Lung (tissue), 17 donors: ENCODE measurements at places on chromosomes 6 and 20. TPM values are rescaled to one million over a fixed set of nuclear protein-coding genes. Genes with fewer than 3 reads are reported as not detected.
A peak's percentile ranks its signal among the peaks of the same experiment; 100 is the strongest.

Gene AKAP7
- 4.7 TPM for polyA plus RNA-seq

- no peak for DNase-seq
Measured at GRCh38 chr6:118659513-118660217, 8.3 kb upstream of the CEP85L start.

DNA sequence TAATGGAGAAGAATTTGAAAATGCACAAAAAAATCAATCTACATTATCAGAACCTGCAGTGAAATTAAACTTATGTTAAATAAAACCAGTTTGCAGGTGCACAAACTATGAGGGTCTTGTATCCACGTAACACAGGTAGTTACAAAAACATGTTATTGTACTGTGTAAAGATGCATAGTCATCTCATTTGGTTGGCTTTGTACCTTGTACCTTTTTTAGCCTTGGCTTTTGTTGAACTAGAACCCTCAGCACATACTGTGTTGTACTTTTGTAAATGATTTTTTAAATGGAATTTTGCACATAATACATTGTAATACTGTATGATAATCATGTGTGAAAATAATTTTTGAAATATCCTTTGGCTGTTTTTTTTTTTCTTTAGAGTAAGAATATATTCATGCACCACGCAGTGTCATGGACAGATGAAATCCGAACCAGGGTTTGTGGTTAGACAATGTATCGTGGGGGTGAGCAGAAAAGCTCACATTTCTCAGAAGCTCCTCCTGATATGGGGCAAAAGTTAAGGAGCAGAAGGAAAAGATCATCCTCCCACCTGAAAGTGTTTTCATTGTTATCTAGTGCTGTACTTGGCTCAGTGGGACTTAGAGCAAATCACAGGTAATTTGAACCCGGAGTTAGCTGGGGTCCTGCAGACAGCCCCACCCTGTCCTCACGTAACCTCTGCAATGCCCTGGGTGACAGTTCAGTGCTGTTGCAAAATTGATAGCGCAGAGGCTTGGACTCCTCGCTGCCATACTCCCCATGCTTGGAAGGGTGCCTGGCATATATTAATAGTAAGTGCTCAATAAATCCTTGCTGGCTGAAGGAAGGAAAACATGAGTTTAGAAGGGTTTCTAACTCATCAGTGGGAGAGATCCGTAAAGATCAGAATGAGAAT, 14.8 kb upstream of the NAA20 start:
- no peak for DNase-seq

DNA sequence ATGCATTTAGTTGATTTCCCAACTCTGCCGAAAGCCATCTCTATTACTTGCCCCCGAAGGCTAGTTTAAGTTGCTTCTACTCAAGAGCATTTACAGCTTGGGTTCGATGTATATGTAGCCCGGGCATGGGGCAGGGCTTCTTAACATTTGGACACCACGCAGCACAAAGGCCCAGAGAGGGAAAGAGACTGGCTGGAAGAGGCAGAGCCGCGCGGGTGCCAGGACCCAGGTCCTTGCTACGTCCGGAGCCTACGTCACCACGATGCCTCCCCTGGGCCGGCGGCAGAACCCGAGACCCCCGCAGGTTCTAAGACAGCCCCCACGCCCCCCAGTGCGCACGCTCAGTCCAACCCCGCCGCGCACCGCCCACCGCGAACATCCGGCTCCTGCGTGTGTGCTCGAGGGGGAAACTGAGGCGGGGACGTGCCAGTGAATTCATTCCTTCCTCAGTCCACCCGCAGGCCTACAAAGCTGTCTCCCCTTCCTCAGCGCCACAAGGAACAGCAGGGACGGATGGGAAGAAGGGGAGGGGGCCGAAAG, 367 bp upstream of the PCIF1 start:
- peak; percentile 86 for DNase-seq

- no peak for DNase-seq
Measured at GRCh38 chr20:62898970-62899632, 27.2 kb downstream of the DIDO1 start.

GRCh38 chr6:75101896-75102295, 104.0 kb downstream of the COL12A1 start:
- no peak for DNase-seq

- DNase-seq, result no peak
Measured at GRCh38 chr20:17933711-17934110, 34.9 kb downstream of the SNX5 start.

DNA sequence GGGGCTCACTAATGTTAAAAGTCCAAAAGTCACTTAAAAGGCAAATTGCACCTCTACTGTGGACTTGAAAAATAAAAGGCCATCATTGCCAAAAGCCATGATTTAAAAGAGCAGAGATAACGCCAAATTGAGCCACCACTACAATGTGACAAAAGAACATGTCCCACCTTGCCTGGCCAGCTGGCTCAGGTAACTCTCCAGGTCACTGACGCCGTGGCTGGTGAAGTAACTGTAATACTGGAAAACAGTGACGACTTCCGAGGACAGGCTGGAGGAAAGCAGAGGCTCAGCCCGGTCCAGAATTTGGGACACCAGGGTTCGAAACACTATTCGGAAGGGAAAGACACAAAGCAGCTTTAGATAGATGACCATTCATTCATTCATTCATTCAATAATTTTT, 29.3 kb upstream of the ARMH2 start:
- DNase-seq, result no peak

GRCh38 chr6:79403086-79403485, 134.1 kb downstream of the LCA5 start:
- DNase-seq, result peak; percentile 68

- no peak for DNase-seq
Measured at GRCh38 chr20:53896647-53897046, 173.7 kb downstream of the BCAS1 start.

Gene RIMS1
- polyA plus RNA-seq, result 0.34 TPM

Gene OR2H1
- not detected for polyA plus RNA-seq

- DNase-seq, result no peak
Measured at GRCh38 chr6:49553384-49553783, 2.9 kb downstream of the C6orf141 start.

Gene SKIC2
- 78.0 TPM for polyA plus RNA-seq

Gene DUSP15
- 1.6 TPM for polyA plus RNA-seq
